ENCODE measurements at places on chromosomes 12 and 14.

DNA sequence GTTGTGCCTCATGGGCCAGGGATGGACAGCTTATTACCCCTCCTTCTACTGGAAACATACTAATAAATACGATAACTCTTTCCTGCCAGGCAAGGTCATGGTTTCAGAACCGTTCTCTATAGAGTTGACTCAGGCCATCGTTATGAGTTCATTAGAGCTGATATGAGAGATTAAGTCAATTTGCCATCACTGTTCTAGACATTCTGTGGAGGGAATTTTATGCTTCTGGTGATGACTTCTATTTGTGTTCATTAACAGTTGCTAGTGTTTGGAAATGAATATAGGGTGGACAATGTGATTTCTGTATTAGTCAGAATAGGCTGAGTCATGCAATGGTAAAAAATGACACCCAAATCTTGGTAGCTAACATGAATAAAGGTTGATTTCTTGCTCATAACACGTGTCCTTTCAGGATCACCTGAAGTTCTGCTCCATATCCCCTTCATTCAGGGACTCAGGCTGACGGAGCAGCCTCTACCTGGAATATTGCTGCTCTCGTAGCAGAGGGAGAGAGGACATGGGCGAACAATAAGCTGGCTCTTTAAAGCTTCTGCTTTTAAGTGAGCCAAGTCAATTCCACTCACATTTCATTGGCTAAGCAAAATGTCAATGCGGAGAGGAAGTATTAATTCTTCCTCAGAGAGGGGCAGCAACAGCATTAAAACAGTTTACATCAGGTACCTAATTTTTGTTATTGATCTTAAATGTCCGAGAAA lies 18.5 kb upstream of the TBPL2 start:
- no peak for DNase-seq

- DNase-seq: no peak
Measured at GRCh38 chr14:57209561-57209960, 59.1 kb downstream of the EXOC5 start.

GRCh38 chr14:101027291-101027690 lies 123.8 kb upstream of the RTL1 start:
- no peak for DNase-seq

DNA sequence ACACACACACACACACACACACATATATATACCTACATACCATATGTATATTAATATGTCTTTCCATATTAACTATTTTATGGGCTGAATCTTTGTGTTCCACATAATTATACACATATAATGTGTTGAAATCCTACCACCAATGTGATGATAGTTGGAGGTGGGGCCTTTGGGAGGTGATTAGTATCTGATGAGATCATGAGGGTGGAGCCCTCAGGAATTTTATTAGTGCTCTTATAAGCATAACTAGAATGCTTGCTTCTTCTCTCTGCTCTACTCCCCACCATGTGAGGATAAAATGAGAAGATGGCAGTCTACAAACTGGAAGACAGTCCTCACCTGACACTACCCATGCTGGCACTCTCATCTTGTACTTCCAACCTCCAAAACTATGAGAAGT lies 1193.5 kb upstream of the FLRT2 start:
- no peak for DNase-seq

- no peak for DNase-seq
Measured at GRCh38 chr14:45633220-45633984, 380.4 kb upstream of the MIS18BP1 start.

- DNase-seq: no peak
Measured at GRCh38 chr14:99818503-99819036, 25.4 kb downstream of the EML1 start.

All from NCI-H2081 (cell line).